ENCODE measurements at places on chromosomes 13 and 19.

DNA sequence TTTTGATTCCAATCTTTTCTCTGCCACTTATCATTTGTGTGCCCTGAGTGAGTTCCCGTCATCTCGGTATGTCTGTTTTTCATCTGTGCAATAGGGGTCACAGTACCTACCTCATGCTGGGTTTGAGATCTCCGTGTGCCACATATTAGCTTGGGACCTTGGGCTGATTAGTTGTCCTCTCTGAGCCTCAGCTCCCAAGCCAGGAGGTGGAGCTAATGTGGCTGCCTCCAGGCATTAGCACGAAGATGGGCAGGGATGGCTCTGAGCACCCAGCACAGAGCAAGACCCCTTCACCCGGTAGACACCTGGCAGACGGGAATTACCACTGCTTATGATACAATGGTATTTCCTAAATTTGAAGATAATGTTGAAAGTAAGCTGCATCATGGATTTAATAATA, 35.8 kb upstream of the XPO4 start:
- DNase-seq: no peak

DNA sequence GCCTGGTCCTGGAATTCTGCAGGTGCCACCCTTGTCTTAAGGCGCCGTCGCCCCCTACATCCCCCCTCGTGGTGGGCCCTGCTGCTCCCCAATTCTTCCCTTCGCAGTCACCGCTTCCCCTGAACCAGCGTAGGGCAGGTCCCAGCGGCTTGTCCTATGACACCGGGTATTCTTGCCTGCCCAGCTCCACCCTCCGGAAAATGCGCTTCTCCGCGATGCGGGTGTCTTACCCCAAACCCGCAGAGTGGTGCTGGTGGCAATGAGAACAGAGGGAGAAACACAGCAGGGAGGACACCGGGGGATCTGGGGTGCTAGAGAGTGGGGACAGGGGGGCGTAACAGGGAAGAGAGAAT, 9.0 kb downstream of the ZNF808 start:
- DNase-seq: peak; percentile 11

DNA sequence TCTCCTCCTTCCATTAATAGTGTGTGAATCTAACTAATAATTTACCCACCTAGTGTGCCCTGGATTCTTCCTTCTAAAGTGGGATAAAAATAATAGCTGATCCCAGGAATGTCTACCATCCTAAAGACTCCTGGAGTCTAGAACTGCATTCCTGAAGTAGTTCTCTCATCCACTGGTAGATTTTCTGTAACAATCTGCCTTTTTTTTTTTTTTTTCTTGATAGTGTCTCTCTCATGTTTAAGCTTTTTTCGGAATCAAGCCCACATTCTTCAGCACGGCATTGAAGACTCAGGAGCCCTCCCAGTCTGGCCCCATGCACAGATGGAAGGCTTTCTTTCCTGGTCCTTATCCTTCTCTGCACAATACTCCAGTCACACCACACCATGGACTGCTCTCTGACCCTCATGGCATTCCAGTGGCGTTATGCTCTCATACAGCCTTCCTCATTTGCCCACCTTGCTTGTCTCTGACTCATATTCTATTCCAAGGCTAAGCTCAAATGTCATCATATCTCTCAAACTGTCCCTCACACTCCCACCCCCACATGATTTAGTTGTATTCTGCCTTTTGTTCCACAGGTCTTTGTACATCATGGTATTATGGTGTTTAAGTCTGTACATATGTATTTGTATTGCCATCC, 68.7 kb upstream of the FRY start:
- no peak for DNase-seq

DNA sequence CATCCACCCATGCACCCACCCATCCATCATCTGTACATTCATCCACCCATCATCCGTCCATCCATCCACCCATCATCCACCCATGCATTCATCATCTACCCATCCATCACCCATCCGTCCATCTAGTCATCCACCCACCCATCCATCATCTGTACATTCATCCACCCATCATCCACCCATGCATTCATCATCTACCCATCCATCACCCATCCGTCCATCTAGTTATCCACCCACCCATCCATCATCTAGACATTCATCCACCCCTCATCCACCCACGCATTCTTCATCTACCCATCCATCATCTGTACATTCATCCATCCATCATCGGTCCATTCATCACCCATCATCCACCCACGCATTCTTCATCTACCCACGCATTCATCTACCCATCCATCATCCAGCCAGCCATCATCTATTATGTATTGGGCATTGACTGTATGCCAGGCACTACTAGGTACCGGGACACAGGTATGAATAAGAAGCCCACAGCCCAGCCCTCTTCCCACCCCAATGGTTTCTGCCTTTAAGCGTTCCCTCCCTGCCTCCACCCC, 16.7 kb upstream of the GALP start:
- DNase-seq: no peak

DNA sequence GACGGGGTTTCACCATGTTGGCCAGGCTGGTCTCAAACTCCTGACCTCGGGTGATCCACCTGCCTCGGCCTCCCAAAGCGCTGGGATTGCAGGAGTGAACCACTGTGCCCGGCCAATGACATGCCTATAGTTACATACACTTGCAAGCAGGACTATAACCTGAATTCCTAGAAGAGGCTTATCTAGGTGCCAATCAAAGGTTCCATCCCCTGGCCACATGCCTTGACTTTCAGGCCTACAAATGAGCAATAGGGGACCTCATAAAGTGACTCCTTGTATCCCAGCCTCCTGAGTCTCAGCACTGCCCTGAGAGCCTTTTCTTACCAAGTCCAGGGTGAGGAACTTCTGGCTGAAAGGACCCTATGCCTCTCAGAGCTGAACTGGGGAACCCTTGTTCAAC, 3.9 kb upstream of the LSM4 start:
- DNase-seq: no peak

DNA sequence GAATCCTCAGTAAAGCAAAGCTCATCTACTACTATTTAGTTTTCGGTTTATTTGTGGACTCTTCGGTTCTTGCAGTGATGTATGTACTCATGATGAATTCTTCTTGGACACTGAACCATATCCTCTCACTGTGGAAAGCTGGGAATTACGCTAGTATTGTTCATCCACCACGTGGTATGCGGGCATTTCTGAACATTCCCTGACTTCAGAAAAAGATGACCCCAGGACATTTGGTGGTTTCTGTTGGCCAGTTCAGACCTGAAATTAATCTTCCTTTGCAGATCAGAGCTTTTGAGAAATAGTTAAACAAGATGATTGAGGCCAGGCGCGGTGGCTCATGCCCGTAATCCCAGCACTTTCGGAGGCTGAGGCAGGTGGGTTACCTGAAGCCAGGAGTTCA, 25.3 kb upstream of the FBN3 start:
- DNase-seq: no peak

GRCh38 chr13:112693831-112694497, 4.1 kb downstream of the ATP11A start:
- DNase-seq: no peak

- DNase-seq: no peak
Observed at GRCh38 chr13:76048131-76048530, 412.0 kb downstream of the LMO7 start.

- no peak for DNase-seq
Observed at GRCh38 chr13:94145966-94146365, 333.5 kb downstream of the DCT start.

GRCh38 chr19:48637449-48637947, 319 bp upstream of the DBP start:
- peak; percentile 99 for DNase-seq

DNA sequence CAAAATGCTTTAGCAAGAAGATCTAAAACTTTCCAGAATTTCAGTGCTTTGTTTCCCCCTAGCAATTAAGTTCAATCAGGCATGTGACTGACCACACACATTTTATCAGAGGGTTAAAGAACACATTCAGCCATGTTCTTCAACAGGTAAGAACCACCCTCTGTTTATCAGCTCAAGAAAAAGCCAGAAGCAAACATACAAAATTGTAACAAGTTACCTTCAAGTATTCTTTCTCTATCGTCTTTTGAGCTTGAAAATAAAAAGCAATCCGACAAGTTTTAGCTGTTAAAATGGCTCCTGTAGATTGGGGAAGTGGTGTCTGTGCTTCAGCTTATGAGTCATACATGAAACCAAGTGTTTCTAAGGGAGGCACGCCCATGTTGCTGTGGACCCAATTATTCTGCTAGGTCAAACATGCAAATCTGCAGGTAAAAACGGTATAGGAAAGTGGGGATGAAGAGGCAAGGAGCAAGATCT, at the start of gene ELF1:
Gene ELF1, minus strand, starts transcription at position 306 of the 477 bp plus-strand sequence. CDS start 37,262 bp downstream, outside the sequence.
- DNase-seq: peak; percentile 23

DNA sequence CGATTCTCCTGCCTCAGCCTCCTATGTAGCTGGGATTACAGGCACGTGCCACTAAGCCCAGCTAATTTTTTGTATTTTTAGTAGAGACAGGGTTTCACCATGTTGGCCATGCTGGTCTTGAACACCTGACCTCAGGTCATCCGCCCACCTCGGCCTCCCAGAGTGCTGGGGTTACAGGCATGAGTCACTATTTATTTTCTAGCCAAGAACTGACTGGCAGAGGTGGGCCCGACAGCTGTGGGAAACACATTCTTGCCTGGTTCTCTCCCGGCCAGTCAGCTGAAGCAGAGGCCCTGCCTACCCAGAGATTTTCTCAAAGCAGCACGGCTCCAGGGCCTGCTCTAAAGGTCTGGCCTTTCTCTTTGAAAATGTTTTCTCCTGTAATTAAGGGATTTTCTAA, 108.0 kb downstream of the KCTD15 start:
- no peak for DNase-seq

DNA sequence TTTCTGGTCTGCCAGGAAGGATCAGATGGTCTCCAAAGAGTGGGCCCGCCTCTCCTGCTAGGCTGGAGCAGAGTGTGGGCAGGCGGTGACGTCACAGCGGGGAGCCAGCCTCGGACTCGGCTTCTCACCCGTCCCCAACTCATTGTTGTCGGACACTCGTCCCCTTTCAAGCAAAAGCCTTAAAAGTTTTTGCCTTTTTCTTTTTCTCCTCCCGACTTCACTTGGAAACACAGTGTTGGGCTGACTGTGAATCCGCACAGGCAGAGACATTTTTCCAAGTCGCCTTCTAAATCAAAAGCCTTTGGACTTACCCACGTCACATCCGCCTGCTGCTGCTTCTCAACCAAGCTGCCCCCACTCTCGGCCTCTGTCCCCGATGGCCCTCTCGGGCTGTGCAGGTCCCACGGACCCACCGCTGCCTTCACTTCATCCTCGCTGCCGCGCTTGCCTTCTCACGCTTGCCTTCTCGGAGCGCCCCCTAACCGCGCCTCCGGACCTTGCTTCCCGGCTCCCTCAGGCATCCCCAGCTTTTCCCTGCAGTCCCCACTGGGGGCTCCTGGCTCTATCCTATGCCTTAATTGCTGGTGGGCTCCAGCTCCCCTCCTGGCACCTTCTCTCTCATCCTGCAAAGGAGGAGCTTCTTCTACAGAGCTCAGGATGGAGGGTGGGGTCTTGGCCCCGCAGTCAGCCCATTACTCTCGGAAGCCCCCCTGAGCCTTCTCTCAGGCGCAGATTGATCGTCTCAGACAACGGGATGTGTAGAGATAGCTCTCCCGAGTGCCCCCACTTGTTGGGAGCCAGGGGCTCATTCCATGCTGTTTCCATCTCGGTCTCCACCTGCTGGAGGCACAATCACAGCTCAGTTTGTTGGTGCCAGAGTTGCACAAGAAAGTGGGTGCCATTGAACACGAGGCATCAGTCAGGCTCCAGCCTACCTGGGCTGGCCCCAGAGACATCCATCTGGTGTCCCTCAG, 3.9 kb upstream of the ZNF135 start:
- no peak for DNase-seq

- no peak for DNase-seq
Observed at GRCh38 chr13:110423689-110424302, 116.7 kb downstream of the COL4A2 start.

- no peak for DNase-seq
Observed at GRCh38 chr19:19271828-19272599, 1.1 kb downstream of the TM6SF2 start.

DNA sequence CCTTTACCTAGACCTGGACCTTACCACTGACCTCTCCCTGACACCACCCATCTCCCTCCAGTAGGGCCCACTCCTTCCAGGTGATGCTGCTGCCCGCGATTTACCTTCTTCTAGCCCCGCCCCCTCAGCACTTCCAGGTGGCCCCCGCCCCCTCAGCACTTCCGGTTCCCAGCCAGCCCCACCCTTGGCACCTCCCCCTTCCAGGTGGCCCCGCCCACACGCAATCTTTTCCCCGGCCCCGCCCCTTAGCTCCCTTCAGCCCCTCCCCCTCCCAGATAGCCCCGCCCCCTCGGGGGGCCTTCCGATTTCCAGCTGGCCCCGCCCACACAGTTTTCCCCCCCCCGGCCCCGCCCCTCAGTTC, 586 bp downstream of the LIG1 start:
- peak; percentile 88 for DNase-seq

DNA sequence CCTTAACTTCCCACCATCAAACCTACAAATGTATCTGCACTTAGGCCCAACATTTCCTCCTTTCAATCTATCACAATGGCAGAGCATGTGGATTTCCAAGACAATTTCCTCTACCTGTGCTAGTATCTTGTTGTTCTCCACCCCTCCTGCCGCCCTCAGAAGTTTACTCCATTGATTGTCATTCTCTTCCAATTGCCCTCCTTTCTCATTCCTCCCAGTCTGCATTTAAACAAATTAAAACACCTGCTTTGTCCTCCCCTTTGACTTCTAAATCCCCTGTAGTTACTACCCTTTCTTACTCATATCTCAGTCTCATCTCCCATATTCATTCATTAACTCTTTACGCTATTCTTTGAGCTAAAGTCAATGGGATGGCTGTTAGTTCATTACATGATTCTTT, 370.6 kb downstream of the DIAPH3 start:
- no peak for DNase-seq

GRCh38 chr19:14954071-14954655, 12.9 kb downstream of the OR7C2 start:
- no peak for DNase-seq

GRCh38 chr13:28607187-28607955, 51.6 kb upstream of the POMP start:
- DNase-seq: no peak

GRCh38 chr19:36196249-36196648, 18.2 kb downstream of the ZNF565 start:
- no peak for DNase-seq

- DNase-seq: no peak
Observed at GRCh38 chr19:1265615-1266128, 3.5 kb upstream of the CIRBP start.

GRCh38 chr19:17646441-17646840, 41.7 kb downstream of the UNC13A start:
- DNase-seq: no peak

- no peak for DNase-seq
Observed at GRCh38 chr13:44812818-44813217, 176.5 kb downstream of the NUFIP1 start.

DNA sequence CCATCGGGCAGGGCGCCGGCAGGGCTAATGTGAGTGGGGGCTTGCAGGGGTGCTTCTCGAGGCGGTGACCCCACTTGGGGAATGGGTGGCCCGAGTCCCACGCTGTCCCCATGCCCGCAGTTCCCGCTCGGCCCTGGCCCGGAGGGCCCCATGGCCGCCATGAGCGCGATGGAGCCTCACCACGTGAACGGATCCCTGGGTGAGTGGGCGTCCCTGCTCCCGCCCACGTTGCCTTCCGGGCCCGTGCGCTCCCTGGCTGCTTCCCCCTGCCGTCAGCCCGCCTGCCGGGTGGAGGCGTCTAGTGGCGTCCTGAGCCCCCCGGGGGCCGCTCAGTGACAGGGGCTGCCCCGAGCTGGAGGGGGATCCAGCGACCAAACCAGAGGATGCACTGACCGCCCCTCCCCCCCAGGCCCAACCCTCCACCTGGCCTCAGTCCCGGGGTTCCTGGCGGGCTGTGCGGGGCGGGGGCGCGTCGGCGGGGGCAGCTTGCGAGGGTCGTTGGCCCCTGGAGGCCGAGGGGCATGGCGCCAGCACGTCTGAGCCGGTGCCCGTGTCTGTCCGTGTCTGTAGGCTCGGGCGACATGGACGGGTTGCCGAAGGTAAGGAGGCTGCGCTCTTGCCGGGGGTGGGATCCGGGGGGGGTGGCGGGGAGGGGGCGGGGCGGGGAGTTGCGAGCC, 4.8 kb downstream of the ISYNA1 start:
- no peak for DNase-seq
